Effector CD8-positive, alpha-beta T cell (primary cell): ENCODE measurements at places on chromosomes 2 and 18.

DNA sequence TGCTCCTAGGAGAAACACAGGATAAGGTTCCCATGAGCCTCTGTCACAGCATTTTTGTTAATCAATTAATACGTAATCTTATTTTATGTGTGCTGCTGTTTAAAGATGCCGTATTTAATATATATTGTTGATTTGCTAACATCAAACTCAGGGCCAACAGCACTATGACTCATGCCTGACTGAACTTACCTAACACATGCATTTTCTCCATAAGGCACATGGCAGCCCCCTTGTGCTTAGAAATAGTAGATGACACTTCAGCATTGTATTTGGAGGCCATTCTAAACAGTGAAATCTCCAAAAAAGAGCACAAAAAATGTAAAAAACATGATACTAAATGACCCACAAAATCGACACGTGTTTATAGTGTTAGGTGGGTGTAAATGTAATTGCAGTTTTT lies 314.8 kb downstream of the MYCN start:
- DNase-seq, result no peak

GRCh38 chr18:37327063-37327577 lies 238.5 kb downstream of the CELF4 start:
- no peak for DNase-seq

DNA sequence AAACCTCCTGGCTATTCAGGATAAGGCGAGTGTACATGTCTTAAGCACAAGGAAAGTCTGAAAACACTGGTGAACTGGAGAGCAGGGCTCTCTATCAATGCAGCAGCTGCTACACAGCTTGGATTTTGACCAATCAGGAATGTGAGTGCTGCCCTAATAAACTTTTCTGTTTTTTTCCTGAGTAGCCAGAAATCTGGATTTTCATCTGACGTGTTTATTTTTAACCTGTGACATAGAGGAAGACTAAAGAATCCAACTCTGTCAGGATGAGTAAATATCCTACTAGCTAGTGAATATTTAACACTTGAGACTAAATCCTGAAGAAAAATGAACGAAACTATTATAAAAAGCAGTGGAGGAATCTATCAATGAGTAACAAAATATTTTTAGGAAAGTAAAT lies 1638.9 kb downstream of the LRP1B start:
- DNase-seq, result no peak

DNA sequence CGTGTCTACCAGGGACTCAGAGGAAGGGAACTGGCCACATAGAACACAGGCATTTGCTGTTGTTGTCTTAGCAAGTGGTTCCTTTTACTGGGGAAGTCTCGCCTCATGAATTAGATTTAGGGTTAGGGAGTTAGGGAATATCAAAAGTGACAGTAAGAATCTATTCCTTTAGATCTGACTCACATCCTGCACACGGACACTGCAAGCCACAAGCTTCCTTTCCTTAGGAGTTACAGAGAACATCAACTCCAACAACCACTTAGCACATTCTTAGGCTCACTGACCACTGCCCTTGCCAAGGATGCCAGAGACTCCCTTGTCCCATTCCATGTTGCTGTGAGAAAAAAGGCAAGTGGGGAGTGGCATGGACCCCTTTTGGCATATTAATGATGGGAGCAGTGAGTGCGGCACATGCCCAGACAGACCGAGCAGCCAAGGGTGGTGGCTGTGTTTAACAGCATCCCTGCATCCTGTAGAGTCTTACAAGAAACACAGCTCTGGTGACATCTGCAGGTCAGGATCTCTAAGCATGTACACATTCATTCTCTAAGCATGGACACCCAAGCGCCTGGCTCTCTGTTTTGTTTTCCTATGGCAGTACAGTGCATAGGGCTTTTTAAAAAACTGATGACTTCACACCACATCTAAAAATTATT lies 745.6 kb upstream of the RAB6C start:
- no peak for DNase-seq

DNA sequence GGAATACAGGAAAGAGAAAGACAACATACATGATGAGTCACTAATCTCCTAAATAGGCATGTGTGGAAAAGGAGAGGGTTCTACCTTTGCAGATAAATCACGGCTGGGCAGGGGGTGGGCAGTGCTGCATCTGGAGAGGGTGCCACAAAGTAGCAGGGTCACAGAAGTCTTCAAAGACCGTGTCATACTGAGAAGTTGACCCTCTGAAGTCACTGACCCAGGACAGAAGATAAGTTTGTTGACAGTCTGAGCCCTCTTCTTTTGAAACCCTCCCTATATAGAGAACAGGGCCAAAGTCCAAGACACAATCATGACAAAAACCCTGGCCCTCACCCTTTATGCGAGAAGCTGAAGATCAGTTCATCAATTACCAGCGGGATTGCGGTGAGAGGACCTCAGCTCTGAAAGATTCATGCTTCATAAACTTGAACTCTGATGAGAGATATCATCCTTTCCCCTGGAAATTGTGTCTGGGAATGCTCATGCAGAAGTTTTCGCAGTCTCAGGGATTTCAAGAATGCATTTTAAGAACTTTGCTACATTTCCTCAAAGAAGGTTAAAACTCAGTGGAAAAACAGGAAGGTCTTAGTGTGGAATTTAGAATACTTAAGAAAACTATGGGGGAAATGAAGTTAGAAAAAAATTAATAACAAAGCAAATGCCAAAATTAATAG lies 129.5 kb downstream of the FAM124B start:
- DNase-seq, result no peak

- DNase-seq, result no peak
Measured at GRCh38 chr2:9097239-9097638, 93.8 kb upstream of the MBOAT2 start.

GRCh38 chr18:35582899-35583558 lies 1.5 kb downstream of the GALNT1 start:
- no peak for DNase-seq

DNA sequence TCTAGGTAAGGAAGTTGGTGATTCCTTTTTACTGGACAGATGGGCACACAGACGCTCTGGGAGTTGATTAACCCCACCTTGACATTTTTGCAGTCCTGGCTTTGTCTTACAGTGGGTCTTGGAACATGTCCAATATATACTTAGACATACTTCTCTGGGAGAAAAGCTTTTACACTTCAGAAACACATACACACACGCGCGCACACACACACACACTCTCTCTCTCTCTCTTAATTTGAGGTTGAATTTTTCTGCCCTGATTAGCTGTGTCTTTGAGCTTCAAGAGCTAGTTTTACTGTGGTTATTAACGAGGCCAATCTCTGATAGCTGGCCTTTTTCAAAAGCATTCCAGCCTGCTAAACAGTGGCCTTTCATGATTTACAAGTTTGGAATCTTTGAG lies 215.0 kb downstream of the MYCN start:
- no peak for DNase-seq

GRCh38 chr18:5772306-5773105 lies 122.8 kb downstream of the TMEM200C start:
- no peak for DNase-seq

- no peak for DNase-seq
Measured at GRCh38 chr2:10326151-10326616, 23.5 kb downstream of the HPCAL1 start.

GRCh38 chr2:47217277-47217676 lies 62.2 kb upstream of the STPG4 start:
- DNase-seq, result no peak

- DNase-seq, result no peak
Measured at GRCh38 chr2:194545978-194546377, 1111.0 kb upstream of the SLC39A10 start.

DNA sequence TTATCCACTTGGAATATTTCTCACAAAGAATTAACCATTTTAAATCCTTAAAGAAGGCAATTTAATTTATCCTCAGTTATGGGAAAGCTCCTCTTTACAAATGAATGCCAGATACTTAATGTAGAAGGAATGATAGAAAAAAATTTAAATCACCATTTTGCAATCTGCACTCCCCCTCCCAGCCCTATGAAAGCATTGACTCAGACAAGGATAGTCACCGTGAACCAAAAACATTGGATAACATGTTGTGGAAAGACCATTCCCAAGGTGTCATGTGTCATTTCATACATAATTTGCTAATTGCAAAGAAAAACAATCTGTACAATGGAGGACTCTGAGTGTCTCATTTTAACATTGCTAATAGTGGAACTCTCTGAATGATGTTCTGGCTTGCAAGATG lies 421.0 kb downstream of the TXNL1 start:
- DNase-seq, result no peak

DNA sequence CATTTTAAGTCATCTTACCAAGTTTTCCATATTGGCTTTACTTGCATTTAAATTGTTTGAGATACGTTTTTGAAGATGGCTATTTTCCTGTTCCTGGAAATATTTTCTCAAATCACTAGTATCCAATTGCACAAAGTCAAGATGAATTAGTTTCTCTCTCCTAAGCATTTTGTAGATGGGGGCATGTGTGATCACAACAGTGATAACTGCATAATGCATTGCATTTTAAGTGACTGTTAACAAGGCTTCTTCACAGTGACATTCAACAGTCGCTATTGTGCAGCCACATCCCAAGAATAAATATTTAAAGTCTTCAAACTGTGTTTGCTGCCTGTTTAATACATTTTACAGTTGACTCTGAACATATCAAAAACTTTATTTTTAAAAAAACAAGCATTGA lies 694.2 kb upstream of the CDH7 start:
- DNase-seq, result no peak

GRCh38 chr2:69828938-69829255 lies 563 bp upstream of the GMCL1 start:
- no peak for DNase-seq

DNA sequence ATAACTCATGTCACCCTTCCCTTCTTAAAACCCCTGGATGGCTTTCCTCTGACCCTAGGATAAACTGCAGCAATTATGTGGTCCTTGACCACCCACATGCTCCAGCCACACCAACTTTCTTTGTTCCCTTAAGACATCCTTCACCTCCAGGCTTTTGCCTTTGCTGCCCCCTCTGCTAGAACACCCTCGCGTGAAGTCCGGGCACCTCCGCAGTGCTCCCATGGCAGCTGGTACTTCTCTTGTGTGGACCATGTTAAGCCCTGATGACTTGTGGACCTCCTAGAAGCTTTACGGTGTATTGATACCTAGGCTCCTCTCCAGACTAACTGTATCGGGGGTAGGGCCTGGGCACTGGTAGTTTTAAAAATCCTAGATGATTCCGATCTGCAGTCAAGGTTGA lies 824 bp upstream of the ABHD1 start:
- no peak for DNase-seq

GRCh38 chr2:95014126-95014708 lies 11.3 kb upstream of the MAL start:
- DNase-seq, result no peak

DNA sequence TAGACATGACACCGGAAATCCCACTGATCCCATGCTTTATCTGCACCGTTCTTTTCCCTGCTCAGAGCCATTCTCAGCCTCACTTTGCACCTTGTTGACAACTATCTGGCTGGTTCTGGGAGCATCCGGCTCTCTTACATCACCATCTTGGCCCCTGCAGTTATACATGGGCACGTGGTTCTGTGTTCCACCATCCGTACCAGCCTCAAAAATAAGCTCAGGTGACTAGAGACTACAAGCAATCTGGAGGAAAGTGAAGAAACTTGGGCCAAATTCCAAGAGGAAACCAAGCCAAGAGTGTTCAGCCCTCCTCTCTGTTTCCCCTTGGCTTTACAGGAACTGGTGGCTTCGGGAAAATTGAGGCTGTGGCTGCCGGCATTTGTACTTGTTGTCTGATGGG lies 244.6 kb upstream of the ACVR2A start:
- DNase-seq, result no peak

DNA sequence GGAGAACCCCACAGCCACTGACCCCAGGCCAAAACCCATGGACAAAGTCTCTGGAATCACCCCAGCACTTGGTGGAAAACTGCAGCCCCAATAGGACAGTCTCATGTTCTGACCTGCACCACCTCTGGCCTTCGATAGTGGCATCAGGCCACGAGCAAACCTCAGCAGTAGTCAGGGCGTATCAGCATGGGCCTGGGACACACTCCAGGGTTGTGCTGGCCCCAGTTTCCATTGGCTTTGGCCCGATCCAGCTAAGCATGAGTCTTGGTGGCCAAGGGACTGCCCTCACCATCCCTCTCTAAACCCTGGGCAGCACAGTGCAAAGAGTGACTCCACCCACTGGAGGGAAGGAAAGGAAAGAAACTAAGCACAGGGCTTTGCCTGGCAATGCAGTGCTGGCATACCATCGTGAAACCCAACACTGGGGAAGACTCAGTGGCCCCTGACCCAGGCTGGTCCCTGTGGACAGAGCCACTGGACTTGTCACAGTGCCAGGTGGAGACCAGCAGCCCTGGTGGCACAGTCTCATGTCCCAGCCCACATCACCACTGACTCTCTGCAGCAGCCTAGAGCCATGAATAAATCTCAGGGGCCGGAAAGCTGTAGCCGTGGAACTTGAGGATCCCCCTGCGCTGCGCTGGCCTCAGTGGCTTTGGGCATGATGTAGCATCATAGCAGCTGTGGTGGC lies 46.3 kb downstream of the ZNF519 start:
- no peak for DNase-seq

GRCh38 chr2:1032030-1032429 lies 81.4 kb downstream of the SNTG2 start:
- no peak for DNase-seq

- DNase-seq, result no peak
Measured at GRCh38 chr2:51888120-51888519, 856.2 kb upstream of the NRXN1 start.

DNA sequence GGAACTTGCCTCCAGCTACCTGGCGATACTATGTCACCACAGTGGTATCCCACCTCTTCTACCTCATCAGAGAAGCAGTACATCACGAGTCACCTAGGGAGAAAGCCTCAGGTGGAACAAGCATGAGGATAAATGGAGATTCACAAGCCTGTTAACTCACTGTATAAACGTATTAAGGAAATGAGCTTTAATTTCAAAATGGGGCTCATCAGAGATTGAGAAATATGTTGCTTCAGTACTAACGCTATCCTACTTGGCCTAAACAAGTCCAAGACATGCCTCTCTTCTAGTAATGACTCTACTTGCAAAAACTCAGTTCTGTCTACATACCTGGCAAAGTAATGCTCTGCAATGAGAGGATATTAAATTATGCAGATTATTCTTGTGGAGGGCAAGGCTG lies 4.3 kb downstream of the SLC39A6 start:
- no peak for DNase-seq

GRCh38 chr2:79191816-79192215 lies 32.3 kb upstream of the REG3A start:
- DNase-seq, result no peak

GRCh38 chr2:54099829-54100585 lies 15.4 kb upstream of the ACYP2 start:
- DNase-seq, result no peak

DNA sequence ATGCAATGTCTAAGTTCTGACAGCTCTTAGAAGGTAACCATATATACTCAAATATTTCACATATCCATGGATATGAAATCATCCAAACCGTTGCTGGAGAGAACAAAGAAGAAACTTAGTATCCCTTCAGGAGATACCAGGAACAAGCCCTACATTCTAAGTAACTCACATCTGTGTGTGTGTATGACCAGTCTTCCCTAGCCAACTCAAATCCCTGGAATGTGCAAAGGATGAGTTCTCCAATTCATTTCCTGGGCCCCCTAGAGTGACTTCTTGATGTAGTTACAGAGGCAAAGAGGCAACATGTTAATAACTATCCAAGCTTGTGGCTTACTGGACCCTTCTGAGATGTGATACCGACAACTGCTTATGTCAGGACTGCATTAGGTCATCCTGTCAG lies 20.1 kb downstream of the TPGS2 start:
- DNase-seq, result no peak

GRCh38 chr2:28463893-28464292 lies 32.0 kb upstream of the PLB1 start:
- DNase-seq, result no peak
